Renal cortical epithelial cell (primary cell): ENCODE measurements at places on chromosomes 7 and 10. TPM values are rescaled to one million over a fixed set of nuclear protein-coding genes. Genes with fewer than 3 reads are reported as not detected.

PRSS37 gene
- total RNA-seq, result not detected in 2 replicates

CTNNA3 gene
- under 0.01 TPM in 1 of 2 replicates, not detected in the other for total RNA-seq

ADGRA1 gene
- total RNA-seq, result not detected in 2 replicates

SPACDR gene
- total RNA-seq, result not detected in 2 replicates

MBL2 gene
- not detected in 2 replicates for total RNA-seq

IMPDH1 gene
- total RNA-seq, result 36.8 and 40.1 TPM in 2 replicates

TRIL gene
- total RNA-seq, result 0.35 and 0.94 TPM in 2 replicates

POM121C gene
- total RNA-seq, result 6.1 and 29.4 TPM in 2 replicates

CCL24 gene
- total RNA-seq, result not detected in 2 replicates

WDR86 gene
- total RNA-seq, result 1.5 TPM in 1 of 2 replicates, not detected in the other

INTS1 gene
- total RNA-seq, result 31.8 and 77.9 TPM in 2 replicates

SPDYE11 gene
- total RNA-seq, result not detected in 2 replicates

CCDC172 gene
- total RNA-seq, result not detected in 2 replicates

NEUROD6 gene
- not detected in 2 replicates for total RNA-seq

KCNH2 gene
- 1.2 and 2.3 TPM in 2 replicates for total RNA-seq

MEOX2 gene
- total RNA-seq, result 0.05 TPM in 1 of 2 replicates, not detected in the other

GRCh38 chr7:77674878-77675277 is 21.4 kb upstream of the RSBN1L start:
- DNase-seq, result peak; percentile 57

- peak; percentile 94 for DNase-seq
These were observed 48.7 kb downstream of the CREB3L2 start for GRCh38 chr7:137953043-137953664.

- no peak for DNase-seq
These were observed 4.1 kb downstream of the HOXA9 start for GRCh38 chr7:27161214-27161720.

- DNase-seq, result no peak
These were observed 70.1 kb downstream of the CYCS start for GRCh38 chr7:25054819-25055519.

DNA sequence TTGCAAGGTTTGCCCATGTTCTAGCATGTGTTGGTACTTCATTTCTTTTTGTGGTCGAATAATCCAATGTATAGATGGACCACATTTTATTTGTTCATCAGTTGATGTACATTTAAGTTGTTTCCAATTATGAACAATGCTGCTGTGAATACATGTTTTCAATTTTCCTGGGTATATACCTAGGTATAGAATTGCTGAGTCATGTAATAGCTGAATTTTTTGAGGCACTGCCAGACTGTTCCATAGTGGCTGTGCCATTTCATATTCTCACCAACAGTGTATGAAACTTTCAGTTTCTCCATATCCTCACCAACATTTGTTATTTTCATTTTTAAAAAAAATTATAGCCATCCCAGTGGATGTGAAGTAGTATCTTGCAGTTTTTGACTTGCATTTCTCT is 90.5 kb downstream of the EZH2 start:
- DNase-seq, result no peak

- no peak for DNase-seq
These were observed 41.2 kb upstream of the PHYHIPL start for GRCh38 chr10:59135275-59135674.

GRCh38 chr10:86520871-86521677 is 518 bp downstream of the WAPL start:
- no peak for DNase-seq

- no peak for DNase-seq
These were observed 97.0 kb upstream of the ODAD2 start for GRCh38 chr10:28095791-28096378.

DNA sequence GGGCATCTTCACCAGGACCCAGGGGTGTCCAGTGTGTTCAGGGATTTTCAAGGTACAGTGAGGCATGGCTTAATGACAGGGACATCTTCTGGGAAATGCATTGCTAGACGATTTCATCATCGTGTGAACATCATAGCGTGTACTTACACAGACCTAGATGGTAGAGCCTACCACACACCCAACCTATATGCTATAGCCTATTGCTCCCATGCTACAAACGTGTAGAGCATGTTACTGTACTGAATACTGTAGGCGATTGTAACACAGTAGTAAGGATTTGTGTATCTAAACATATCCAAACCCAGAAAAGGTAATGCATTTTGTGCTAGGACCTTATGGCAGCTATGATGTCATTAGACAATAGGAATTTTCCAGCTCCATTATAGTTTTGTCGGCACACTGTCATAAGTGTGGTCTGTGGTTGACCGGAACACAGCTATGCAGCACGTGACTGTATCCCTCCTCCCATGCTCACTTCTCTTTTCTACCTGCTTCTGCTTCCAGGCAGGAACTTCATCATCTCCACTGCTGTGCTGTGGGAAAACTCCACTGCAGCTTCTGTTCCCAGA is 416.2 kb upstream of the NFE2L3 start:
- no peak for DNase-seq

GRCh38 chr7:49631071-49631815 is 142.2 kb upstream of the VWC2 start:
- DNase-seq, result no peak

GRCh38 chr7:125675640-125676039 is 746.0 kb upstream of the POT1 start:
- no peak for DNase-seq

GRCh38 chr10:49186613-49187012 is 1.6 kb downstream of the TMEM273 start:
- DNase-seq, result no peak

DNA sequence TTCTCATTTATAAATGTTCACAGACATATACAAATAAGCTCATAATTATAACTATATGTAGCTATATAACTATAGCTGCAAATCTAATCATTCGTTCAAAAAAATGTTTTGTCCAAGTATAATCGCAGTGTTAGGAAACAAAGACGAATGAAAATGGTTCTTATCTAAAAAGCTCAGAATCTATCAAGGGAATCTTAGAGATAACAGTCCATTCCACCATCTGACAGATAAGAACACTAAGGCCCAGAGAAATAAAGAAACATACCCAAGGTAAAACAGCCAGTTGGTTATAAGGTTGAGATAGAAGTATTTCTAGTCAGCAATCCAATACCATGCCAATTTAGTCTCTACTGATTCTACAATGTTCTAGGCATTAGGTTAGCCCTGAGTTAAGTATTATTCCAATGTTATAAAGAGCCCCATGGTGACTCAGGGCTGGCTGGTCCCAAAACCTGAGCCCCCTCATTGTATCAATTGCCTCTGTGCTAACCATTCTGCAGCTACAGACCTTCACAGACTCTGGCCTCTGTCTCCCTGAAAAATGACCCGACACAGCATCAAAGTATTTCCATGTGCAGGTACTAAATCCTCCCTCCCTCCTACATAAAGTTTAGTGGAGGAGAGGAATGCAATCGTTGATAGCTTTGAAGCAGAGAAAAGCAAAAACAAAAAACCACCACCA is 30.0 kb downstream of the CHCHD3 start:
- DNase-seq, result no peak

- peak; percentile 50 for DNase-seq
These were observed 3.6 kb upstream of the RUNDC3B start for GRCh38 chr7:87624628-87625027.

- DNase-seq, result no peak
These were observed 141.2 kb upstream of the ZNF716 start for GRCh38 chr7:57308631-57309408.

GRCh38 chr10:115985786-115986185 is 287.2 kb downstream of the GFRA1 start:
- DNase-seq, result no peak

- peak; percentile 76 for DNase-seq
These were observed 90.0 kb downstream of the GSAP start for GRCh38 chr7:77326131-77326530.

DNA sequence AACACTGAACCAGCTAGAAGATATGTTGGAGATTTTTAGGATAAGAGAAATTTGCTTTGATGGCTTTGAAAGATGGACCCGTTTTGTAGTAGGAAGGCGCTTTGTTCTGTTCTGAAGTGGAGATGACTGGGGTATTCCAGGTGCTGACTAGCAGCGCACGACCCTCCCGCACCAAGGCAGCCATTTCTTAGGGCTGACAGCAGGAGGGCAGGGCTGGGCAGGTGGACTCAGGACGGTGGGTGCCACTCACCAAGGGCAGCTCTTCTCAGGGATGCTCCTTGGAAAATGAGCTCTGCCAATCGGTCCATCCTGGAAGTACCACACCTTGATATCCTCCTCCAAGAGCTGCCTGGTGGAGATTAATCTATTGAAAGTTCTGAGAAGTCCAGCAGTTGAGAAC is 463.6 kb upstream of the FOXK1 start:
- no peak for DNase-seq

DNA sequence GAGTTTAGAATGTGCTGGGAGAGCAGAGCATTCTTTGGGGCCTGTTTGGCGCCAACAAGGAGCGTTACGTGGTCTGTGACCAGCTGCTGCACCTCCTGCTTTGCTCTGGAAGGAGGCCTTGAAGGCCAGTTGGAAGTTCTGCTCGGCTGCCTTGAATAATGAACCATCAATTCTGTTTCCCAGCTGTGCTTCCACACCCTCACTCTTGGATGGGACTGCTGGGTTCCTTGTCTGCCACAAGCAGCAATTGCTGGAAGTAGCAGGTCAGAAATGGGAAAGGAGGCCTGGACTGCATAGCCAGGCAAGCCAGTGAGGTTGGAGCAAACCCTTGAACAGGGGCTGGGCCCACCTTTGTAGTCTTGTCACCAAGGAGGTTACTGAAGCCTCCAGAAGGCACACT is 86.6 kb upstream of the INSYN2A start:
- DNase-seq, result no peak

DNA sequence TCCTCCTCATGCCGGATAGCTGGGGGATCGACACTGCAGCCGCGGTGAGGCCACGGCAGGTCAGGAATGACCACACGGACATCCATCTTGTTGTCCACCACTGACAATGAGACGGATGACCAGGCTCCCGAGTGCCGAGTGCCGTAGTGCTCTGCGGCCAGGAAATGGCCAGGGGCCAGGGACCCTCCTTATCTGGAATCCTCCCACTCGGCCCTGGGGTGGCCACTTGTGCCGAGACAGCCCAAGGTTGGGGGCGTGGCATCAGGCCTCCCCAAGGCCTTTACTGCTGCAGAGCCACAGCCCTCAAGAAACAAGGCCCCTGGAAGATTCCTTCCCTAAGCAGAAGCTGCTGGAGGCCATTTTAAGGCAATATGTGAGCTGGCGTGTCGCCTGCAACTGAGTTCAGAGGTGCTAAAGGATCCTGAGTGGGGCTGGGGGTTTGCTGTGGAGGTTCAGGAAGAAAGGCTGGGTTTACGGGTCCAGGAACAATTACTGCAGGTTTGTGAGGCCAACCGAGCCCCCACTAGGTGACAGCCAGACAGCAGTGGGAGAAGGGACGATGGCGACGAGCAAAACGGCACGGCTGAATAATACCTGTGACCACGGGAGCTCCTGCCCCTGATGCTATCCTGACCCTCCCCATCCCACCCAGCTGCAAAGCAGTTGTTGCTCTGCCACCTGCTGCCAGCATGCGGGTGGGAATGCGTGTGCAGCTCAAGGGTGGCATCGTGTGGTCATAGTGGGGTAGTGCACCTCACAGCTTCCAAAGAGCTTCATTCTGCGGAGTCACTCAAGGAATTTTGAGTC is 31.6 kb upstream of the LEP start:
- peak; percentile 59 for DNase-seq

GRCh38 chr7:117399820-117400422 is 27.4 kb downstream of the ASZ1 start:
- peak; percentile 34 for DNase-seq

DNA sequence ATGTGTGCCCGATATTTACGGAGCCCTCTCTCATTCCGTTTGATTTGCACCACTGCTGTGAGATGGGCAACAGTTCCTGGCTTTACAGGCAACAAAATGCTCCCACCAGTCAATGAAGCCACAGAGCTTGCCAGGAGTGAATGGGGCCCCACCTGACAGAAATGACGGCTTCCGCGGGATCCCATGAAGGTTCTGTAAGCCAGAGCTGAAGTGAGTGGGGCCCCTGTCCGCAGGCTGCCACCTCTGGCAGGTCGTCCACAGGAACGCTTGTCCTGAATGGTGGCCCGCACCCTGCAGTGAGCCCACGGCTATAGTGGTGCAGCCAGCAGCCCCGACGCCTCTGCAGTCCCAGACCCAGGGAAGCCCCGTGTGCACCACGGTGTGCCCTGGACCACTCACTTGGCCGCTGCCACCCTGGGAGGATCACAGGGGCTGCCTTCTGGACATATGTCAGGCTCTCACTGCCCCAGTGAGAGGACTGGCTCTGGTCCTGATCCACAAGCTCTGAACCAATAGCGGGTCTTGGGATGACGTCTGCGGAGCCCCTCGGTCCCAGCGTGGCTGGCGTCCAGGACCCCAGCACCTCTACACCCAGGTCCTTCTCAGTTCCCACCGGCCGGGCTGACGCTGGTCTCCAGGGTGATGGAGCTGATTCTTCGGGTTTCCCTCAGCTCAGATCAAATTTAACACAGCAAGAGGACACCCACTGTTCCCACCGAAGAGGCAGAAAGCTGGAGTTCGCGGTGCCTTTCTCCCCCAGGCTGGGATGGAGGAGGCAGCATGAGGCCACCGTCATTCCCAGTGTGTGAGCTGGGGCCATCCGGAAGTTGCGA is 511.9 kb downstream of the DNAJB6 start:
- no peak for DNase-seq

DNA sequence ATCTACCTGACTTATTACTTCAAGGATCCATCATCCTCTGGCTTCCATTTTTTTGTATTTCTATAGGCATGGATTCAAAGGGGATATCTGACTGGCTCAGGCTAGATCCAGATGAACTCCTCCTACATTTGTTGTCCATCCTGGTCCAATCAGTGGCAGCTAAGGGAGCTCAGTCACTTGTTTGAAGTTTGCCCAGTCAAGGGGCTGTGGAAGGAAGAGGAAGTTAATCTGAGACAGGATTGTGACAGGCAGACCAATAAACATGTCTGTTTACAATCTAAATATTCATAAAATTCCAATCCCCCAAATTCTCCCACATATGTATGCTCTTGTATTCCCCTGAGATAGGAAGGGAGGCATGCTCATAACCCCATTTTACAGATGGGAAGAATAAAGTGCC is 48.7 kb downstream of the CAV1 start:
- DNase-seq, result no peak

- DNase-seq, result peak; percentile 86
These were observed 625 bp downstream of the IPMK start for GRCh38 chr10:58266826-58267712.

DNA sequence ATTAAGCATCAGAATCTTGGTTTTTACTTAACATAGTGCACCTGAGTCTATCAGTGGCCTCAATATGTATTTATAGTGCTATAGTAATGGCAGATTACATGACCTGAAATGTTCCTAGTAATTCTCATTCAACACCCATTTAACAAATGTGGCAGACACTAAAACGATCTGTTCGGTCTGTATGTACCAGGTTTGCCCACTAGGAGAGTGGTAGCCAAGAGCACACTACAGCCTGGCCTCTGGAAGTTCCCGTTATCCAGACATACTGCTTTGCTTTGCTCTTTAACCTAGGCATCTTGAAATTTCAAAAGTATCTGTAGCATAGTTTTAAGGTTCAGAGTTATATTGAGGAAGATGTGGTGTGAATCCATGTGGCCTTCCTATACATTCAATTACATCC is 395.7 kb upstream of the NRG3 start:
- no peak for DNase-seq
